ENCODE measurements at places on chromosomes 4 and X.

DNA sequence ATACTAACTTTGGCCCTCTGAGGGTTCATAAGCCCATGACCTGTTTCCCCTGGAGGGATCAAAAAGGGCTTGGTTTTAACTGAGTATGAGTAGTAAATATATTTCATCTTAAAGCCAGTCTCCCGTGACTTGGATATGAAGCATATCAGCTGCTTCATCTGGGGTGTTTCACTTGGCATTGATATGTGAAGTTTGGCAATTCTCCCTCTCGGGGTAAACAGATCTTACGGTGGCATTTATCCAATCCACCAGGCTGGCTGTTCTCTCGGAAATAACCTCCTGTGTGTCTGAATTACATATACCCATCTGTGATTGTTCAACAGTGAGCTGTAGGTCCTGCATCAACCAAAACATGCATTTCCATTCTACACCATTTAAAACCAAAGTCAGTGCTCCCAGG is 130.7 kb downstream of the ADAM29 start:
- DNase-seq = no peak

DNA sequence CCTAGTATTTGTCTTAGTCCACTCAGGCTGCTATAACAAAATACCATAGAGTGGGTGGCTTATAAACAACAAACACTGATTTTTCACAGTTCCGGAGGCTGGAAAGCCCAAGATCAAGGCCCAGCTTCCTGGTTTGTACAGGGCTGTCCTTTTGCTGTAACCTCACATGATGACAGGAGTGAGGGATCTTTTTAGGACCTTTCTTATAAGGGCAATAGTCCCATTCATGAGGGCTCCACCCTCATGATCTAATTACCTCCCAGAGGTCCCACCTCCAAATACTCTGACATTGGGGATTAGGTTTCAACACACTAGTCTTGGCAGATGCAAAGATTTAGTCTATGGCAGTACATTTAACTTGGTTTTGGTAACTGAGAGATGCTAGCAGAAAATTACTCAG is 20.9 kb downstream of the GPAT3 start:
- DNase-seq = no peak

DNA sequence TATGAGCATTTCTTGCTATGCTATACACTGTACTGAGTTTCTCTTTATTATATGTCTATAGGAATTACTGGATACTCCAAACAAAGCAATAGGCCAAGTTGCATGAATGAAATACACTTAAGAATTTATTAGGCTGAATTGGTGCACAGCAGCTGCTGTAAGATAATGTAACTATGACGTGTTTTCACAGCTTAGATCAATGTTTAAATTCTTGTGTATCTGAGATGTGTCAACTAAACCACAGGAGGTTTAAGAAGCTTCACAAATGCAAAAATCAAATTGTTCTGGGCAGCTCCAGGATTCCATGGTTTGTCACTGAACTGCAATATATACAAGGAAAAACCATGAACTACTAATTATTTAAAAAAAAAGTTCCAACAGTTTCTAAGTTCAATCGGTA is 156.7 kb downstream of the MAPK10 start:
- DNase-seq = no peak

DNA sequence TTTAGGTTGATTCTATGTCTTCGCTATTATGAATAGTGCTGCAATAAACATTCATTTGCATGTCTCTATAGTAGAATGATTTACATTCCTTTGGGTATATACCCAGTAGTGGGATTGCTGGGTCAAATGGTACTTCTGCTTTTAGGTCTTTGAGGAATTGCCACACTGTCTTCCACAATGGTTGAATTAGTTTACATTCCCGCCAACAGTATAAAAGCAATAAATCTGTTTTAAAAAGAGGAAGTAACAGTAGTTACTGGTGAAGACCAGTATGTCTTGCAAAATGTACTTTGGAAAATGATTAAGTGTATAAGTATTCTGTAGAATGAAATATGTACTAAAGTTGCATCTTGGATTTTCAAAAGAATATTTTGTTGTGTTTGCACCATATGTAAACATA is 77.3 kb downstream of the SHROOM4 start:
- DNase-seq = no peak

GRCh38 chrX:100363896-100364295 is 46.2 kb downstream of the PCDH19 start:
- no peak for DNase-seq

DNA sequence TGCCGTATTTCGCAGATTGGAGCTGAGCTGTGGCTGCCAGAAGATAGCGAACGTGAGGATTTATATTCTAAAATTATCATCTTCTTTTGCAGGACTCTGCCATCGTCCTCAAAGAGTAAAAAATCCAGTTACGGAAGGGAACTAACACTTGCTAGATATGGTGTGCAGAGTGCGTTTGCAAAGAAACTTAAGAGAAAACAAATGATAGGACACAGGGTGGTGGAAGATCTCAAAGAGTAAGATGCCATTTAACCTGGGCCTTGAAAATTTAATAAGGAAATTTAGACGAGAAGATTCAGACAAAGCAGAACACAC is 566 bp downstream of the LARP7 start:
- DNase-seq = no peak

GRCh38 chr4:144862210-144862609 is 216.3 kb downstream of the HHIP start:
- DNase-seq = no peak
